ENCODE measurements at places on chromosomes 3 and 15.

DNA sequence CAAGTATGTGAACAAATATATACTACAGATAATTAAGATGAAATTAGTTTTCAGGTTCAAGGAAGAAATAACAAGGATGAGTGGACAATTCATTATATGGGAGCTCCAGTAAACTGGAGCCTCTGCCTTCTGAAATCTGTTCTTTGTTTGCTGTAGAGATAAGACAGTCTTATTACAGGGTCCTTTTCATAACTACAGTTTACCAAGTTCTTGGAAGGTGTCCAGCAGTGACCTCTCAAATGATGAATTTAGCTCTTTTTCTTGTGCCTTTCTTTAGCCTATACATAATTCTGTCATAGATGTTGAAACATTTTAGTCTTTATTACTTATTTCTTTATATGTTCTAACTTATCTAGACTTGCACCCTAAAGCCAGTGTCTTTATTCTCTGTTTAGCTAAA lies 89.7 kb upstream of the GBE1 start:
- DNase-seq, result no peak

- no peak for DNase-seq
These were observed 27.4 kb downstream of the TCAIM start for GRCh38 chr3:44365952-44366351.

- peak; percentile 40 for DNase-seq
These were observed 318.6 kb downstream of the SUCLG2 start for GRCh38 chr3:67335813-67336212.

DNA sequence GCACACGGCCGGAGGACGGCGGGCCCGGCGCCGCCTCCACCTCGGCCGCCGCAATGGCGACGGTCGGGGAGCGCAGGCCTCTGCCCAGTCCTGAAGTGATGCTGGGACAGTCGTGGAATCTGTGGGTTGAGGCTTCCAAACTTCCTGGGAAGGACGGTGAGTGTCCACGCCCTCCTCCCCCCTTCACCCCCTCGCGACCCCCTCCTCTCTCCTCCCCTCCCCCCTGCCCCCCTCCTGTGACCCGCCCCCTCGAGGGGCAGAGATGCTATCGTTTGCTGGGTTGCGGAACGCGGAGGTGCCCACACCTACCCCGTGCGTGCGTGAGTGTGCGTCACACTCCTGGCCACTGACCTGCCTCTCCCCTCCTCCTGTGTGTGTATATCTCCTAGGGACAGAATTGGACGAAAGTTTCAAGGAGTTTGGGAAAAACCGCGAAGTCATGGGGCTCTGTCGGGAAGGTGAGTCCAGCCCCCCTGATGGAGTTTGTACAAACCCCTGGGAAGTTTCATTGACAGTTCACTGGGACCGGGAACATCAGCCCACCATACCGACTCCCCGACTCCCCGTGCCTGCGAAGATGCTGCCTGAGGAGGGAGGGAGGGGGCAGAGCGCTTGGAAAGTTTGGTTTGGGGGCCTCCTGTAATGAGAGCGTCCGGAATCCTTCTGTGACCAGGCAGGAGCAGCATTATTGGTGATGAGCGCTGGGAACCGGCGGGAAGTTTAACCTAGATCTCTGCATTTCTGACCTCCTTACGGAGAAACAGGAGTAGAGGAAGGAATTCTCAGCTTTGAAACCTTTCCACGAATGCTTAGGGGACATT lies 795 bp upstream of the SCAANT1 start:
- DNase-seq, result no peak

DNA sequence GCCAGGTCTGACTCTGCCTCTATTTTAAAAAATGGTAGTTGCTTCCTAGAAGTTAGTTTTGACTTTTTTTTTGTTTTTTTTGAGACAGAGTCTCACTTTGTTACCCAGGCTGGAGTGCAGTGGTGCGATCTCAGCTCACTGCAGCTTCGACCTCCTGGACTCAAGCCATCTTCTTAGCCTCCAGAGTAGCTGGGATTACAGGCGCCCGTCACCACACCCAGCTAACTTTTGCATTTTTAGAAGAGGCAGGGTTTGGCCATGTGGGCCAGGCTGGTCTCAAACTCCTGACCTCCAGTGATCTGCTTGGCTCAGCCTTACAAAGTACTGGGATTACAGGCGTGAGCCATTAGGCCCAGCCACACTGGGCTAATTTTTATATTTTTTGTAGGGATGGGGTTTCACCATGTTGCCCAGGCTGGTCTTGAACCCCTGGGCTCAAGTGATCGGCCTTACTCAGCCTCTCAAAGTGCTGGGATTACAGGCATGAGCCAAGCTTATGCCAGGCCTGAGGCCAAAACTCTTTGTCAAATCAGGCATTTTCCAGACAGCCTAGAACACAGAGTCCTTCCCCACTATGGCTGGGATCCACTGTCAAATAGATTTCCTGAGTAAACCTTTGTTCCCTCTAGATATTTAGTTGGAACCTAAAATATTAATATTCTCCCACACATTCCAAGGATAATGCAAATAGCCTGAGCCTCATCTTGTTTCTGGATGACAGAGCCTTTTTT lies 13.7 kb downstream of the C3orf62 start:
- DNase-seq, result no peak

GRCh38 chr3:179026636-179027035 lies 45.0 kb downstream of the ZMAT3 start:
- DNase-seq, result no peak

- no peak for DNase-seq
These were observed 35.1 kb downstream of the HMG20A start for GRCh38 chr15:77455696-77456321.

DNA sequence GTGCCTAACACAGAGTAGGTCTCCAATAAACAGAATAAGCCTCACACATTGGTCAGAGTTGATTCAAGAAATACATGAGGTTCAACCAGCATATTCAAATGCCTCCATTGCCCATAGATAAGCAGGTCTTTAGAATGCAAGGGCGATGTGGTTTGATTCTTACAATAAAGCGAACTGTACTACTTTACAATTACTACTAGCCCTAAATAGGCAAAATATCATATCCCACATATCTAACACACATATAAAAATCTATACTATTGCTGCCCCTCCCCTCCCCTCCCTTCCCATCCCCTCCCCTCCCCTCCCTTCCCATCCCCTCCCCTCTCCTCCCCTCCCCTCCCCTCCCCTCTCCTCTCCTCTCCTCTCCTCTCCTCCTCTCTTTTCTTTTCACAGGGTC lies 6.7 kb upstream of the GRM7 start:
- no peak for DNase-seq

- DNase-seq, result peak; percentile 1
These were observed 928 bp downstream of the ANKRD34C start for GRCh38 chr15:79283252-79284048.

DNA sequence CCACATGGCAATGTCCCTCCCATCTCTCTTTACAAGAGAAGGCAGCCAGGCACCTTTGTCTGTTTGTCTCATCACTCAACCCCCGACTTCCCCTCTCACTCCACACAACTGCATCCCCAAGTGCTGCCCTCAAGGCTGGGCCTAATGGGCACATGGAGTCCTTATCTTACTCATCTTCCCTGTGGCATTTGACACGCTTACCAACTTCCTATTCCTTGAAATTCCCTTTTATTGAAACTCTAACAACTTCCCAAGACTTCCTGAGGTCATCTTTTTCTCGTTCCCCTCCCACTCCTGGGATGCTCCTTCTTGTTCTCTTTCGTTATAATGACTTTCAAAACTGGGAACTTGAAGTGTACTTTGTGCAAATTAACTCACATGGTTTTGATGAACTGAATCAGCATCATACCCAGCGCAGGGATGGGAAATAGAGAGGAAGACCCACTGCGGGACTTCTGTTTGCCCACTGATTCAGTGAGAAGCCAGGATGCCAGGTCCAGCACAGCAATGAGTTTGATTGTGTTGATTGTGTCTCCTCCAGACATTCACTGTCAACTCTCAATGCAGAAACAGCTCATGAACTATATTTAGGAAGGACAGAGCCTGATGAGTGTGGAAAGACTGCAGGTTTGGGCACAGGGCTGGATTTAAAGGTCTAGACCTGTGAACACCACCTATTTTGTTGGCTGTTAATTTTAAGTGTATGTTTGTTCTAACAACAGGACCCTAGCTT lies 104.7 kb upstream of the TNIK start:
- no peak for DNase-seq

DNA sequence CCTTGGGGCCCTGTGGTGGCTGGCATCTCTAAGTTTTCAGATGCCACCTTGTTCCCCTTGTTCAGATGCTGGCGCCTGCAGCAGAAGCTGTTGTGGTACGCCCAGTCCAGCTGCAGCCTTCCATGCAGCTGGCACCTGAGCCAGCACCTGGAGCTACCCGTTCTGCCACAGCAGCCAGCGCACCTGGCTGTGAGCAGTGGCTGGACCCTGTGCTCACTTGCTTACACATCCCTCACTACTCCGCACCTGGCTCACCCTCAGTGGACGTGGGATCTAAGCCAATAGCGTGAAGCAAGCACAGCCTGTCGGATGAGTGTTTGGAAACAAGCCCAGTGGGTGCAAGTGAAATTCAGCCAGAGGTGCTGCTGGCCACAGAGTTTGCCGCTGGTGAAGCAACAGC lies 607.5 kb upstream of the BCHE start:
- no peak for DNase-seq

DNA sequence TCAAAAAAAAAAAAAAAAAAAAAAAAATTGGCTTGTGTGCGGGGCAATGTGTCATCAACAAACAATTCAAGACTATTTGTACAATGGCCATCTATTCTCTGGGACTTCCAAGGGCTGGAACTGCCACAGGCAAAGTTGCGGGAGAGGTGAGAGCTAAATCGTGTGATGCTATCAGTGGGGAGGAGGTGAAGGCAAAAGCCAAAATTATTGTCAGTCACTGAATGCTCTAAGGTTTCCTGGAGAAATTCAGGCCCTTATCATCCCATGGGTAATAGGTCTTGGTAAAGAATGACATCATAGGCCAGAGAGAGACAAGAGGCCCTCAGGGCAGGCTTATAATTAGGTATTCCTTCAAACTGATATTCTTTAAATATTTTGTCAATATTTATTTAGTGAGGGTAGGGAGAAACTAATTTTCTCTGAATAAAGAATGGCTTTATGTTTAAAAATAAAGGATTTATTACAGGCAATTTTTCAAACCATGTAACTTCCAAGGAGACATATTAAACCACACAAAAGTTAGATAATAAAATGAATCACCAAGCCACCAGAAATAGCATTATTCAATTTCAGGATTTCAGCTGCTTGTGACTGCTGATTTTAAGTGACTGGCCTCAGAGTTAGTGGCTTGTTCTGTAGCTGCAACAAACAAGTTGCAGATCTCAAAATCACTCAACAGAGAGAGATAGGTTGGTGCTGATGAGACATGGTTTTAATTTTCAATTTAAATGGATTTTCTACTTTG lies 226.3 kb upstream of the MRPL3 start:
- no peak for DNase-seq

DNA sequence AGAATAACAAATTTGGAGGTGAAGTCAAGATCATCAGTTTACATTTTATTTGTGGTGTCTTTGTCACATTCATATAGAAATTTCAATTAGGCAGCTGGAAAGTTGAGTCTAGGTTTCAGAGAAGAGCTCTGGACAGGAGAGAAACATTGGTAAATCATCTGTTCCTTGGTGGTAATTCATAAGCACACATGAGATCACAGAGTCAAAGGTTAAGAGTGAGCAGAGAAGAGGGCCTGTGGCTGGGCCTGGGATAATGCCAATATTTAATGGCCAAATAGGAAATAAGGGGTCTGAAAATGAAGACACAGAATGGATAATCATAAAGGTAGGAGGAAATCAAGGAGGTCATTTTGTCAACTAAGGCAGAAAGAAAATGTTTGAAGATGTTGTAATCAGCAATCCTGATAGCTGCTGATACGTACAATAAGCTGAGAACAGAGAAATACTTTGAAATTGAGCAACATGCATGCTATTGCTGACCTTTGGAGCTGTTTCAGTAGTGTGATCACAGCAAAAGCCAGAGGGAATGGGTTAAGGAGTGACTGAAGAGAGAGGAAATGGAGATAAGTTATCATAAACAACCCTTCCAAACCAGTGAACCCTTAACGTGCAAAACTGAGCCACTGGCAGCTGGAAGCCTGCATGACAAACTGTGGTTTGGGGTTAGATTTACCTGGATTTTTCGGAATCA lies 692.8 kb downstream of the AGBL1 start:
- DNase-seq, result no peak
